ENCODE measurements at places on chromosomes 3 and 15. TPM values are rescaled to one million over a fixed set of nuclear protein-coding genes. Genes with fewer than 3 reads are reported as not detected.

The SKOR1 gene
- 0.32 TPM for total RNA-seq

The ZNF660 gene
- 0.83 TPM for total RNA-seq

The PAK6 gene
- total RNA-seq, result 1.4 TPM

The NMB gene
- 4.1 TPM for total RNA-seq

The PRR20G gene
- total RNA-seq, result not detected

The ATG3 gene
- total RNA-seq, result 76.2 TPM

The MEGF11 gene
- total RNA-seq, result not detected

The ANXA2 gene
- total RNA-seq, result 368 TPM

The CEP19 gene
- 4.6 TPM for total RNA-seq

The DHX36 gene
- total RNA-seq, result 66.7 TPM

DNA sequence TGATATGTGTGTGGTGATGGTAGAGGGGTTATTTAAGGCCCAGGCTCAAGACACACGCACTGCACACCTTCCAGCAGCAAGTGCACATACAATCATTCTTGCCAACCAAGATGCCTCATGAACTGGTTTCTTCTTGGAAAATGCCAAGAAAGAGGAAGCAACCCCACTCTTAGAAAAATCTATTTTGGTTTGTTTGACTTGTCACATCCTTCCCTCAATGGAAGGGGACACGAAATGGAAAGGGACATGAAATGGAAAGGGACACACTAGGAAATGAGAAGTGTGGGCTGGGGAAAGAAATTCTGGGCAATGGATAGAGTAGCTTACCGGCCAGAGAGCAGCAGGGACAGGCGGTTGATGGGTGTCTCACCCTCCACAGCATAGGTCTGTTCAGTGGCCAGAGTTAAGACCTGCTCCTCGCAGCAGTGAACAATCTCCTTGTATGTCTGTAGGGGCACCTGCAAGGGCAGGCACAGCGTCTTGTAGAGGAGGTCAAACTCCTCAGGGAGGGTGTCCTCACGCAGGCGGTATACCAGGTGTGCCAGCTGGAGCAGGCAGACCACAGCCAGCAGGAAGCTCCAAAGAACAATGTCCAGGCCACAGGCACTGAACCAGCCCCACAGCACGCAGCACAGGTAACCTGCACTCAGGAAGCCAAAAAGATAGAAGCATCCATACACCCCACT is 640 bp downstream of the POPDC2 start:
- H3K27me3 ChIP-seq, result no peaks in the 10 kb centered on the region
- H3K27ac ChIP-seq, result no peak overlapping the region
- H3K4me1 ChIP-seq, result peaks cover 25% of the 10 kb centered on the region
- H3K36me3 ChIP-seq, result peaks cover 7% of the 10 kb centered on the region
- H3K4me3 ChIP-seq, result no peak overlapping the region
- DNase-seq, result no peak

- no peaks in the 10 kb centered on the region for H3K36me3 ChIP-seq
- no peak overlapping the region for H3K4me3 ChIP-seq
- DNase-seq, result no peak
- H3K27ac ChIP-seq, result no peak overlapping the region
These were observed 14.2 kb upstream of the SUCNR1 start for GRCh38 chr3:151859233-151859673.

DNA sequence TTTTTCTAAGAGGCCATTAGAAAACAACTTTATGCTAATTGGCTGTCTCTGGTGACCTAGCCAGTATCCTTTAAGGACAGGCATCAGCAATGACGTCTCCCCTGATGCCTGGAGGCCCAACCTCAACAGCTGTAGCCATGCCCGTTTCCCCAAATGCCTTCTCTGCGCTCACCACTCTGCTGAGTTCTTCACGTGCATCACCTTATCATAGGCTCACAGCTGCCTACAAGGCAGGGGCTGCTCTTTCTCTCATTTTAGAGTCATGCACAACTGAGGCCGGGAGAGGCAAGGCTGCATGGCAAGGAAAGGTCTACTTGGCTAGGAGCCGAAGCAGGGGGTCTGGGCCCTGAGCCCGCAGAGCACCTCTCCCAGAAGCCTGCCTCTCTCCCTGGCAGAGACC is 43.9 kb upstream of the SEC13 start:
- H3K27ac ChIP-seq, result no peak overlapping the region
- no peaks in the 10 kb centered on the region for H3K4me1 ChIP-seq
- H3K27me3 ChIP-seq, result peaks cover 9% of the 10 kb centered on the region

- H3K4me3 ChIP-seq, result no peak overlapping the region
- peak; percentile 26 for DNase-seq
- H3K36me3 ChIP-seq, result no peaks in the 10 kb centered on the region
- H3K4me1 ChIP-seq, result no peaks in the 10 kb centered on the region
- no peak overlapping the region for H3K27ac ChIP-seq
These were observed 150.8 kb upstream of the KCNMB2 start for GRCh38 chr3:178385280-178385952.

- H3K36me3 ChIP-seq, result peaks cover 62% of the 10 kb centered on the region
- H3K4me1 ChIP-seq, result peaks cover 28% of the 10 kb centered on the region
- no peaks in the 10 kb centered on the region for H3K27me3 ChIP-seq
- DNase-seq, result no peak
- H3K4me3 ChIP-seq, result no peak overlapping the region
These were observed 25.6 kb downstream of the GYG1 start for GRCh38 chr3:149016669-149017541.

DNA sequence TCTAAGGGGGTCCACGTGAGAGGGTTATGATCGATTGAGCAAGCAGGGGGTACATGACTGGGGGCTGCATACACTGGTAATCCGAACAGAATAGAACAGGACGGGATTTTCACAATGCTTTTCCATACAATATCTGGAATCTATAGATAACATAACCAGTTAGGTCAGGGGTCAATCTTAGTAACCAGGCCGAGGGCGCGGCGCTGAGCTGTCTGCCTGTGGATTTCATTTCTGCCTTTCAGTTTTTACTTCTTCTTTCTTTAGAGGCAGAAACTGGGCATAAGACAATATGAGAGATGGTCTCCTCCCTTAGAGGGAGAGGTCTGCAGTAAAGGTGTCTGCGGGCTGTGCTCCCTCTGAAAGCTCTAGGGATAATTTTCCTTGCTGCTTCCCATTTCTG is 261.3 kb downstream of the XXYLT1 start:
- H3K27me3 ChIP-seq, result peaks cover 7% of the 10 kb centered on the region
- H3K36me3 ChIP-seq, result no peaks in the 10 kb centered on the region
- peaks cover under 1% of the 10 kb centered on the region for H3K4me1 ChIP-seq
- no peak overlapping the region for H3K27ac ChIP-seq

GRCh38 chr15:74209560-74209958 is 7.0 kb upstream of the STRA6 start:
- H3K4me1 ChIP-seq, result peaks cover 6% of the 10 kb centered on the region
- H3K27ac ChIP-seq, result no peak overlapping the region

- H3K4me3 ChIP-seq, result no peak overlapping the region
- H3K27ac ChIP-seq, result no peak overlapping the region
- no peaks in the 10 kb centered on the region for H3K27me3 ChIP-seq
- no peak for DNase-seq
- H3K4me1 ChIP-seq, result peaks cover 18% of the 10 kb centered on the region
- H3K36me3 ChIP-seq, result no peaks in the 10 kb centered on the region
These were observed 4.4 kb upstream of the AVEN start for GRCh38 chr15:34043391-34043790.

DNA sequence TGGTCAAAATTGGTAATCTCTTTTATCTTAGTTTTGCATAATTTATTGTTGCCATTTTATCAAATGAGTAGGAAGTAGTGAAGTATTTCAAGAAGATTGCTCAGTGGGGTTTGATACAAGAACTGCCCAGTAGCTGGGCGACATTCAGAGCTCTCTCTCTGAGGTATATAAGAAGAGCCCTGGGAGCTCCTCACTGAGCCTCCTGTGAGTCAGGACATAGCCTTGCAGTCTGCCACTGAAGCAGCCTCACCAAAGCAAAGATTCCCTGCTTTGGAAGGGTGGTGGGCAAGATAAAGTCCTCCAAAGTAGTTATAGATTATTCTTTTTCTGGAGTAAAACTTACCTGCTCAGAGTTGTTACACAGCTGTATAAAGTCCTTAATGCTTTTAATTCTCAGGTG is 26.1 kb downstream of the SKIL start:
- no peaks in the 10 kb centered on the region for H3K4me1 ChIP-seq
- DNase-seq, result no peak
- peaks cover 16% of the 10 kb centered on the region for H3K36me3 ChIP-seq
- no peak overlapping the region for H3K27ac ChIP-seq

DNA sequence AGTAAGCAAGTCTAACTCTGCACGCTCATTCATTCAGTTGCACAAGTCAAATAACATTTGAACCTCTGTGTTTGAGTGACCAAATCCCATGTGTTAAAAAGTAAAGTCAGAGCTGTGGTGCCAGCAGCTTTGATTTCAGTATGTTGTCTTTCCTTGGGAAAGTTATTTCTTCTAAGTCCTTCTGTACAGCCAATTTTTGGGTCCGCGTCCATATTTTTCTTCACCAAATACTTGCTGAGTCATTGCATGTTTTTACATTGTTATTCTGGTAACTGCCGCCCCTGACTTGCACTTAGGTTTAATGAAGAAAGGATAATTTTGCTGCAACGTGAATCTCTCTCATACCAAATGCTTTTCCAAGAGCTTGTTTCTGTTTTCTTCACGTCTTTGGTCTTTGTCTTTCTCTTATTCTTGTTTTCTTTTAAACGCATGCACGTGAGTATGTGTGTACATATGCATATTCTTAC is 56.7 kb downstream of the PLS1 start:
- H3K4me1 ChIP-seq, result no peaks in the 10 kb centered on the region
- H3K4me3 ChIP-seq, result no peak overlapping the region
- H3K36me3 ChIP-seq, result no peaks in the 10 kb centered on the region
- no peak for DNase-seq
- H3K27ac ChIP-seq, result no peak overlapping the region

DNA sequence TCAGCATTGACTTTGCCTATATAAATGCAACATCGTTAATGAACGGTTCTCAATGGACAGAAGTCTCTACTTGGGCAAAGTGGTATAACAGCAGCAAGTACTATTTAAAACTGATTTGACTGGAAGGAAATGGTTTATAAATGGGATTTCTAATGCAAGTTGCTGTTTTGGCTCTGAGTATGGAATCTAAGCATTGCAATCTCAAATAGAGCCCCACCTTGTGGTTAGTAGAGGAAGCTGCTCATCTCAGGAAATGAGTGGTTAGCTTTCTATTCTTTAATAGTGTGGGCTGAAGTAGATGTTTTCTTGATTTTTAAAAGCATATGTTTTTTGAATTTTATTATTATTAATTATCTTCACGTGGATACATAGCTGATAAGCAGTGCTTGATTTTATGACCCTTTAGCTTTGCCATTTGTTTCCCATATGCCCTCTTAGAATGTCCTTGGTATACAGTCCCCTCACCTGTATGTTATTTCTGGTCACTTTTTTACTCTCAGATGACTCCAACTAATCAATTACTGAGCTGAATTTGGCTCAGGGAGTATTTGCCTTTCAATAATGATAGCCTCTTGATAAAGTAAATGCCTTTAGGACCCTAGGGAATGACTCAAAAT is 67.1 kb downstream of the OXSM start:
- H3K4me1 ChIP-seq, result peaks cover 5% of the 10 kb centered on the region
- H3K27ac ChIP-seq, result no peak overlapping the region
- peak; percentile 28 for DNase-seq
- H3K4me3 ChIP-seq, result no peak overlapping the region

- no peak for DNase-seq
- H3K4me1 ChIP-seq, result peaks cover 74% of the 10 kb centered on the region
- peaks cover 60% of the 10 kb centered on the region for H3K36me3 ChIP-seq
- no peak overlapping the region for H3K4me3 ChIP-seq
These were observed 15.2 kb downstream of the RFTN1 start for GRCh38 chr3:16498130-16498890.

DNA sequence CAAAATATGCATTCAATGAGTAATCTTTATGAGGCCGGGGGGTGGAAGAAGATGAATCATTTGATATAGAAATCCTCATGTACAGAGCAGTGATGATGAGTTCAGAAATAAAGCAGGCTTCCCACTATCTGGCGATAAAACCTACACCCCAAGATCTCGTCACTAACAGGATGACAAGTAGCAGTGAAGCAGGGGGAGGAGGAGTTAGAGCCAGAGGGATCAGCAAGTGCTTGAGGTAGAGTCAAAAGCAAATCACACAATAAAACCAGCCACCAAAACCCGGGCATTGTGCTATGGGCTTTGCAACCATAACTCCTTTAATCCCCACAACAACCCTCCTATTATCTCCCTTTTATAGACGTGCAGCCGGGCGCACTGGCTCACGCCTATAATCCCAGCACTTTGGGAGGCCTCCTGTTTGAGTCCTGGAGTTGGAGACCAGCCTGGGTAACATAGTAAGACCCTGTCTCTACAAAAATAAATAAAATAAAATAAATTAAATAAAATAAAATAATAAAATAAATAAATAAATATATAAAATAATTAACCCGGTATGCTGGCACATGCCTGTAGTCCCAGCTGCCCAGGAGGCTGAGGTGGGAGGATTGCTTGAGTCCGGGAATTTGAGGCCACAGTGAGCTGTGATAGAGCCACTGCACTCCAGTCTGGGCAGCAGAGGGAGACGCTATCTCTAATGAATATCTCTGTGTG is 53.0 kb downstream of the STARD5 start:
- no peak overlapping the region for H3K4me3 ChIP-seq
- H3K4me1 ChIP-seq, result peaks cover 63% of the 10 kb centered on the region
- no peak overlapping the region for H3K27ac ChIP-seq
- no peaks in the 10 kb centered on the region for H3K27me3 ChIP-seq
- H3K36me3 ChIP-seq, result peaks cover under 1% of the 10 kb centered on the region
- DNase-seq, result peak; percentile 19

- peaks cover 41% of the 10 kb centered on the region for H3K27me3 ChIP-seq
- no peaks in the 10 kb centered on the region for H3K36me3 ChIP-seq
- H3K27ac ChIP-seq, result no peak overlapping the region
These were observed 288.9 kb upstream of the SLCO3A1 start for GRCh38 chr15:91564631-91565030.

DNA sequence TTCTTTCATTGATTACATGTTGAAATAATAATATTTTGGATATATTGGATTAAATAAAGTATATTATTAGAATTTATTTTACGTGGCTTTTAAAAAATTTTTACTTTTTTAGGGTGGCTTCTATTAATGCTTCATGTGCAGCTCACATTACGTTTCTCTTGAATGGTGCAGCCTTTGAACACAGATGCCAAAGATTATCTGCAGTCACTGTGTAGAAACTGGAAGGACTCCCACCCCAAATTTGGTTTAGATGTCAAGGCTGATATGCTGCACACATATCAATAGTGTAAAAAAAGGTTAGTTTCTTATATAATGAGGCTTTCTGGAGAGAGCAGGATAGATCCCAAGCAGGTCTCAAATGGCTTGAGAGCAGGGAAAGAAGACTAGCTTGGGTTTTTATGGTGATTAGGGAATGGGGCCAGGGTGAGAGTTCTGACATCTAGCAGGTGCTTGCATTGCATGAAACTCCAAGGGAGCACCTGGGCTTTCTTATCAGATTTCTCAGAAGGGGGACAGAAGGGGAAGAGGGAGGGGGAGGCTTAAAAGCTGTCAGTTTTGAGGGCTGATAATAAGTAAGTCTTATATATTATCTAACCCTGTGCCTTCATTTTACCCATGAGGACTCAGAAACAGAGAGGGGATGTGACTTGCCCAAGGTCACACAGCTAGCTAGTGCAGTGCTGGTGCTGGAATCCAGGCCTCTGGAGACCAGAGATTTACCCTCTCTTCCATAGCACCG is 89.6 kb downstream of the CHST2 start:
- H3K4me1 ChIP-seq, result peaks cover 12% of the 10 kb centered on the region
- no peak overlapping the region for H3K4me3 ChIP-seq
- DNase-seq, result no peak
- H3K27ac ChIP-seq, result no peak overlapping the region

GRCh38 chr3:192867645-192868044 is 50.0 kb downstream of the MB21D2 start:
- no peaks in the 10 kb centered on the region for H3K27me3 ChIP-seq
- no peak for DNase-seq
- H3K27ac ChIP-seq, result no peak overlapping the region

- H3K27me3 ChIP-seq, result peaks cover 28% of the 10 kb centered on the region
- DNase-seq, result no peak
- H3K27ac ChIP-seq, result no peak overlapping the region
These were observed 103.8 kb downstream of the ADCY5 start for GRCh38 chr3:123344907-123345594.
